ENCODE measurements at places on chromosomes 6 and 20. TPM values are rescaled to one million over a fixed set of nuclear protein-coding genes. Genes with fewer than 3 reads are reported as not detected.

The PTK6 gene
- total RNA-seq = not detected

GRCh38 chr6:142417331-142417750, 115.5 kb downstream of the ADGRG6 start:
- DNase-seq = no peak

DNA sequence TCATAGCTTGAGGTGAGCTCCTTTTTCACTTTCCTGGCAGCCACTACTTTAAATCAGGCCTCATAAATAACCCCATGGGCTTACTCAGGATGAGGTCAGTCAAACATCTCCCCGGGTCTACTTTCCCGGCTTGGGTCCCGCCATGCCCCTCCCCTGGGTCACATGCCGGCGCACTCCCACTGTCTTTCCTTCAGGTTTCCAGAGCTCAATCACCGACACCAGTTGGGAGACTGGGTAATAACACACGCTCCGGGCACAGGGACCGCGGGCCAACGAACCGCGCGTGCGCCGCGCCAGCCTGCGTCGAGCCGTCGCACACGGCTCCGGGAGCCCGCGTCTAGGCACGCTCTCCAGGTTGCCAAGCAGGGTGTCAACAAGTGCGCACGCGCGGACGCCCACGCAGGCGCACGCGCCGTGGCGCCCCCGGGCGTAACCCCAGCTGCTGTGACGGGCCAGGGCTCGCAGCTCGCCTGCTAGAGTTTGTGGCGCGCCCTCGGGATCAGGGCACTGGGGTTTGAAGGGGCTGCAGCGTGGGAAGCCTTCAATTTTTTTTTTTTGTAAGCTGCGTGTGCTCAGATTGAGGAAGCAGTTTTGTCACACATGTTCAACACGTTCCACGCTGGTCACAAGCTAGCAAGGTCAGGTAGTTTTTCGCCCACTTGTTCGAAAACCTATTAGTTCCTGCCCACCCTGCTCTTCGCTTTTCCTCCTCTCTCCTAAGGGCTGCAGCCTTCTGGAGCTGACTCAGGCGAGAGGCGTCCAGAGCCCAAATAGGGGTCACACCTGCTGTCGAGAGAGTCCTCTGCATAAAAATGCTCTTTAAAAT, 31.8 kb downstream of the TFAP2B start:
- DNase-seq = peak; percentile 7

- no peak for DNase-seq
Measured at GRCh38 chr20:57732226-57732625, 22.4 kb upstream of the PMEPA1 start.

GRCh38 chr20:44946271-44946852, 13.8 kb downstream of the TOMM34 start:
- DNase-seq = no peak

The CCR6 gene
- total RNA-seq = not detected

DNA sequence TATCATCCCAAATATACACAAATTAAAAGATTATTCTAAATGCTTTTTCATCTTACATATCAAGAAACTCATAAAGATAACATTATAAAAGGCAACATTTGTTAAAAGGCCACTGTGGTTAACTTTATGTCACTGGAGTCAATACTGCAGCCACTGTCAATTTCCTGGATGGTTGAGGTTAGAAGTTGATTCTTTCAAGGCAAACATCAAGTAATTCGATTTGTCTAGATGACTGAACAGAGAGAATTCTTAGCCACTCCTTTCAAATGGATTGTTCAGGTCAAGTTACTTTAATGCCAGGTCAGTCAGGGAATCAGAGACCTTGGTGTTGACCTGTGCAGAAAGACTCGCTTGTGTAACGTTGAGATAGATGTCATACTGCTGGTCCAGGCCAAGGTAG, 44.4 kb upstream of the SIM1 start:
- DNase-seq = no peak

DNA sequence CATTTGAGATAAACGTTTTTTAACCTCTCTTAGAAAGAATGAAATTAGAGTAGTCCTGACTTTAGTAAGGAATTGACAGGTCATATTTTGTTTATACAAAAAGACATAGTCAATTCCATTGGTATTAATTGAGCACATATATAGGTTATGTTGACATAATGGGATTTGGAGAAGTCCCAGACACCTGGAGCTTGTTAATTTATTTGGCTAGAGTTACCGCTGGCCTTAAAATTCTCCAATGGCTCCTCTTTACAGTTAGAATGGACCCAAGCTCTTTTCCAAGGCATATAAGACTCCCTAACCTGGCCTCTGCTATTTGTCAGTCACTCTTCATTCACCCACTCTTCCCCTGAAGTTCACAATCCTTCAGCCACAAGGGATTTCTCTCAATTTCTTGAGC, 221.3 kb downstream of the CBLN4 start:
- DNase-seq = no peak

DNA sequence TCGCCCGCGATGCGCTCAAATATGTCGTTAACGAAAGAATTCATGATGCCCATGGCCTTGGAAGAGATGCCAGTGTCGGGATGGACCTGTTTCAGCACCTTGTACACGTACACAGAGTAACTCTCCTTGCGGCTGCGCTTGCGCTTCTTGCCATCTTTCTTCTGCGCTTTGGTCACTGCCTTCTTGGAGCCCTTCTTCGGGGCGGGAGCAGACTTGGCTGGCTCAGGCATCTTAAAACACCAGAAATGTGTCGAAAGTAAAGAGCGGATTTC, 36.4 kb downstream of the HFE start:
- DNase-seq = no peak

DNA sequence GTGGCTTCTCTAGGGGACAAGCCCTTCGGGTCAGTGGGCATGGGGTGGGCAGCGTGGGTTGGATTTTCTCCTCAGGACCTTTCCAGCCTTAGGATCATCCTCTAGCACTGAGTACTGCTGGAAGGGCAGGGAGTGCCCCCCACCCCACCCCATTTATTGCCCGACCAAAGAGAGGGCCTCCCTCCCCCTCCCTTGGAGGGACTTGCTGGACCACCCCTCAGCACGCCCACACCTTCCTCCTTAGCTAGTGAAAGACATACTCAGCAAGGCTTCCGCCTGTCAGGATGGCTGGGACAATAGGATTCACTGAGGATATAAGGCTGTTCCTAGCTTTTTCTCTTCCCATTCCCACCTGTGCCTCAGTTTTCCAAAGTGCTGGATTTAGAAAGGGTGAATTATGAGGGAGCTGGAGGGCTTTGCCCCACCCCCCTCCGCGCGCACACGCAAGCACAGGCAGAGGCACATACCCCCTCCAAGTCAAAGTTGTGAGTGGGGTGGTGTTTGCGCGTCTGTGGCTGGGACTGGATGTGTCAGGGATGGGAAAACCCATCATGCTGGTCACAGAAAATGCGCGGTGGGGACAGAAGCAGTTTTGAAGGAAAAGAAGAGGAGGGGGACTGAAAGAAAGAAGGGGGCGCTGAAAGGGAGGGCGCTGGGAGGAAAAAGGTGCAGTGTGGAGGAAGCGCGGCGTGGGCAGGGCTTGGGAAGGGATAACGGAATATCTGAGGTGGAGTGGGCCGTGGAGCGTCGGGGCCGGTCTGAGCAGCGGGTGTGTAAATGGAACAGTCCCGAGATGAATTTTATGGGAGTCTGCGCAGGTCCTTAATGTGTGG, 693 bp upstream of the SLC29A1 start:
- no peak for DNase-seq

DNA sequence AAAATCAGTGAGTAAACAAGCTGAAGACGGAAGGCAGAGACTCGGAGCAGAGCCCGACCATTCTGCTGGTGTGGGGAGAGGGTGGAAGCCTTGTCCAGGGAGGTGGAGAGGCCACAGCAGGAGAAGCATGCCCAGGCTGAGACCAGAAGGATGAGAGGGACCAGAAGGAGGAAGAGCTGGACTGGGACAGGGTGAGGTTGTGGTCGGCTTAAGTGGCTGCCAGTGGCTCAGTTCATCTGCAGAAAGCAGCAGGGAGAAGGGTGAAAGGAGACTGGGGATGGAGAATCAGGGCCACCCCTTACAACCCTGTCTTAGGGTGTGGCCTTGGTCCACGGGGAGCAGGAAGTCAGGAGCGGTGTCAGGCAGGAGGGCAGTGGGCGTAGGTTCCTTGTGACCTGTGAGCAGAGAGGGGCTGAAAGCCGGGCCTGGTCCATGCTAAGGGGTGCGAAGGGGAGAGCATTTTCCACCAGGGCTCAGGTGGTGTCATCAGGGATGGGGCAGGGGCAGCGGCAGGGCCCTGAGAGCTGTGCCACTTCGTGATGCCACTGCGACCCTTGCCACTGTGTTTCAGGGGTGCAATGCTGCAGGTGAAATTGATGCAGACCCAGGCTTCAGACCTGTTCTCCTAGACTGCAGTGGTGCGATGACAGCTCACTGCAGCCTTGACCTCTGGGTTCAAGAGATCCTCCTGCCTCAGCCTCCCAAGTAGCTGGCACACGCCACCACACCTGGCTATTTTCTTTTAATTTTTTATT, 81.1 kb downstream of the TTLL2 start:
- no peak for DNase-seq

DNA sequence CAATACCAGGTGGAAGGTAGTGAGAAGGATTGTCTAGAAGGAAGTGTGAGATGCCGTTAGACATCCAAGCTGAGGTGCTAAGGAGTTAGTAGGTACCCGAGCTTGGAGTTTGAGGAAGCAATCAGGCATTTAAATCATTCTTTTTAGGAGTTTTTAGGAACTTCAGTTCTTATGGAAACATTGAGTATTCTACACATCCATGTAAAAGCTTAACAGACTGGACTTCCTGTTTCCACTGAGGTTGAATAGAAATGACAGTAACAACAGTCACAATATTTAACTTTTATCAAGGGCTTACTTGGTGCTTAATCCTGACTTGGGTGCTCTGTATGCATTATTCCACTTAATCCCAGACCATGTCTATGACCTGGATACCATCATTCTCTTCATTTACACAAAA, 136.4 kb downstream of the UST start:
- DNase-seq = no peak

DNA sequence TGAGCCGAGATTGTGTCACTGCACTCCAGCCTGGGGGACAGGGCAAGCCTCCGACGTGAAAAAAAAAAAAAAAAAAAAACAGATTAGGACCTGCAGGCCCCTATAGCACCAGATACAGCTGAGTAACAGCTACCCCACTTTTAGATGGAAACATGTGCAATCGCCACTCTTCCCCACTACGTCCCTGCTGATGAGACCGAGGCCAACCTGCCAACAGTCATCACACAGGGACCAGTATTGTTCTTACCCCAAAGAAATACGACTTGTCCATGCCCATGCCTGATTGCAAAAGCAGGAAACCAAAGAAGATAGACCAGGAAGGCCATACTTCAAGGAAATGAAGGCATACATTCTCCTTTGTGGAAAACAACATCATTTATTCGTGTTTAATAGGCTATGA, 45.8 kb downstream of the ZMYND8 start:
- DNase-seq = no peak

- no peak for DNase-seq
Measured at GRCh38 chr6:169866668-169867521, 115.5 kb downstream of the ERMARD start.

GRCh38 chr6:170448751-170449630, 104.1 kb downstream of the PSMB1 start:
- DNase-seq = no peak

The SNX5 gene
- 79.8 TPM for total RNA-seq

GRCh38 chr6:32075781-32076180, 33.4 kb downstream of the TNXB start:
- no peak for DNase-seq

GRCh38 chr20:48406498-48406897, 421.3 kb downstream of the PREX1 start:
- no peak for DNase-seq

The TINAG gene
- total RNA-seq = not detected

GRCh38 chr6:30005482-30005881, 55.6 kb upstream of the POLR1H start:
- no peak for DNase-seq

DNA sequence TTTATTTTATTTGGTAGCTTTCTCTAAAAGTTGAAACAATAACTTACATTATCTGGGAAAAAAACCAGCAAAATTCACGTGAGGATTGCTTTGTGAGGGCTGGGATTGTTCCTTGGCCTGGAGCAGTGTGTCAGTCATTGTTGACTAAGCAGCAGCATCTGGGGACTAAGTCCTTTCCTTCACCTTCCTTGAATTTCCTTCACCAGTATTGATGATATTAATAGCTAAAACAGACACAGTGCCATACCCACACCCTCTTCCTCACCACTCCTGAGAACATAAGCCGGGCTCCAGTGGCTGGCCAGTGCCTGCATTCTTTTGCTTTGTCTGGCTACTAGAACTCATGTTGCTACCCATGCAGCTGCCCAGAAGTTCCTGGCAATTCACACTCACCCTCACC, 23.7 kb downstream of the PLCB1 start:
- no peak for DNase-seq

GRCh38 chr20:57394121-57395082, 3.2 kb downstream of the RBM38 start:
- no peak for DNase-seq

GRCh38 chr6:12324099-12324498, 33.9 kb downstream of the EDN1 start:
- DNase-seq = no peak

The CDH26 gene
- total RNA-seq = 1.2 TPM

The SEMG1 gene
- total RNA-seq = not detected

The PKHD1 gene
- 0.18 TPM for total RNA-seq

GRCh38 chr6:117409420-117409819, 16.3 kb downstream of the ROS1 start:
- DNase-seq = no peak

GRCh38 chr6:20178327-20178726, 33.9 kb downstream of the MBOAT1 start:
- no peak for DNase-seq

- peak; percentile 48 for DNase-seq
Measured at GRCh38 chr6:69584913-69585729, 211.7 kb downstream of the LMBRD1 start.

GRCh38 chr6:107198631-107199416, 83.5 kb upstream of the BEND3 start:
- no peak for DNase-seq

The TMEM74B gene
- total RNA-seq = 6.4 TPM

The CCN5 gene
- total RNA-seq = not detected

The VSX1 gene
- total RNA-seq = 0.18 TPM

All from cerebellum (tissue), 4 donors.